Lung microvascular endothelial cell (primary cell): ENCODE measurements at places on chromosomes 12 and 14. TPM values are rescaled to one million over a fixed set of nuclear protein-coding genes. Genes with fewer than 3 reads are reported as not detected.

DNA sequence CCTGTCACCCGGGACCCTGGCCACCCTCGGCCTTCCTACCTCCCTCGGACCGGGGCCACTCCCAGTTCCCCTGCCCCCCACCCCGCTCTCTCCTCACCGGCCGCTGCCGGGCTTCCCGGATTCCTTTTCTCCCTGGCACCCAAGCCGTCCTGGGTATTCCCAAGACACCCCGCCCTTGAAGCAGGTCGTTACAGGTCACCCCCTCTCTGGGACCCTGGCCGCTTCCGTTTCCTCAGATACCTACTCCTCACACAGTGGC is 493 bp downstream of the NUMB start:
- no peak for DNase-seq

- DNase-seq = no peak
Measured at GRCh38 chr14:103161054-103161397, 37.8 kb downstream of the TNFAIP2 start.

GRCh38 chr14:56131865-56132833 is 13.9 kb downstream of the PELI2 start:
- DNase-seq = peak; percentile 15

NANOG gene
- not detected in 2 replicates for total RNA-seq

- no peak for DNase-seq
Measured at GRCh38 chr12:126337556-126338441, 1272.6 kb downstream of the AACS start.

DNA sequence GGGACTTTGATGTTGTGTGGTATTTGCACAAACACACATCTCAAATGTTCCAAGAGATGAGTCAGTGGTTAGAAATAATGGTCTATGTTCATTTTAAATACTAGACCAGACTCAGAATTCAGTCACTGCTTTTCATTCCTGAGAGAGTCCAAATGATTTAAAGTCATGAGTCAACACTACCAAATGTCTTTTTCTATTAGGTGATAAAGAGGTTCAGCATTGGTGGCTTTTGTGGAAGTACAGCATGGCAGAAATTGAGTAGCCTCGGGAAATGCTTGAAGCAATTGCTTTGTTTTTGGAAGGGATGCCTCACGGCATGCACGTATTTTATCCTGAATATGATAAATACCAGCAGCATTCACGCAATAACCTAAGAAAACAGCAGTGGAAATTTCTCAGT is 115.7 kb downstream of the DIO2 start:
- no peak for DNase-seq

GRCh38 chr14:68306265-68306933 is 486.5 kb downstream of the ZFP36L1 start:
- no peak for DNase-seq

SMCO2 gene
- 0.20 and 0.22 TPM in 2 replicates for total RNA-seq

DNA sequence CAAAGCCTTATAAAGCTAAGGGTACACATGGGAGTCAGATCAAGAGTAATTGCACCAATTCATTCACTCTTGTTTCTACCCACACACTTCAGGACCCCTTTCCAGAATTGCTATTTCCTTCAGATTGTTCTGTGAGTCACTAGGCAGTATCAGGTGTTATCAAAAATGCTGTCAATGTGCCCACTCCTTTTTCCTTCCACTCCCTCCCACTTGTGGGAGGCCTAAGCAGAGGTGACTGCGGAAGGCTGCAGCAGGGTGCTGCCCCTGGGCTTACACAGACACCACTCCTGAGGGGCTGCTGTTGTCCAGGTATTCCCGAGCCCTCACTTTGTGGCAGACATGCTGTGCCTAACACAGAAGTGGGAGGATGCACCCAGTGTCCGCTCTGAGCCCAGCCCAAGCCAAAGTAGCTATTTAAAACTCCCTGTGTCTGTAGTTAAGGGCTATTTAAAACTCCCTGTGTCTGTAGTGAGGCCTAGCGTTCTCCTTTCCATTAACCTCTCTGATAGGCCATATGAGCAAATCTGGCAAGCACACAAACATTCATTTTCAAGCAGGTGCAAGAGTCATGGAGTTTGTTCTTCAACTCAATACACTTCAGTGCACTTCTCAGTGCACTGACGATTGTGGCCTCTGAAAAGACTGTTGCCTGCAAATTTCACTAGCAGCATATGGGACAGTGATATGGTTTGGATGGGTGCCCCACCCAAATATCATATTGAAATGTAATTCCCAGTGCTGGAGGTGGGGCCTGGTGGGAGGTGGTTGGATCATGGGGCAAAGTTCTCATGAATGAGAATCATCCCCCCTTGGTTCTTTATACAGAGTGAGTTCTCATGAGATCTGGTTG is 117.8 kb downstream of the PHLDA1 start:
- no peak for DNase-seq

GRCh38 chr12:129068684-129069083 is 215.4 kb downstream of the GLT1D1 start:
- no peak for DNase-seq

JDP2 gene
- 3.3 and 21.4 TPM in 2 replicates for total RNA-seq
